Stimulated activated CD4-positive, alpha-beta T cell treated with anti-CD3 and anti-CD28 coated beads, Interleukin-1b, Interleukin-23, amount 100 ng/mL, for 24 hours (primary cell): ENCODE measurements at places on chromosomes 12 and 14.
A peak's percentile ranks its signal among the peaks of the same experiment; 100 is the strongest.

GRCh38 chr14:32986791-32987540 lies 48.3 kb downstream of the NPAS3 start:
- DNase-seq = no peak

- no peak for DNase-seq
Observed at GRCh38 chr14:54629635-54630360, 62.9 kb downstream of the SAMD4A start.

DNA sequence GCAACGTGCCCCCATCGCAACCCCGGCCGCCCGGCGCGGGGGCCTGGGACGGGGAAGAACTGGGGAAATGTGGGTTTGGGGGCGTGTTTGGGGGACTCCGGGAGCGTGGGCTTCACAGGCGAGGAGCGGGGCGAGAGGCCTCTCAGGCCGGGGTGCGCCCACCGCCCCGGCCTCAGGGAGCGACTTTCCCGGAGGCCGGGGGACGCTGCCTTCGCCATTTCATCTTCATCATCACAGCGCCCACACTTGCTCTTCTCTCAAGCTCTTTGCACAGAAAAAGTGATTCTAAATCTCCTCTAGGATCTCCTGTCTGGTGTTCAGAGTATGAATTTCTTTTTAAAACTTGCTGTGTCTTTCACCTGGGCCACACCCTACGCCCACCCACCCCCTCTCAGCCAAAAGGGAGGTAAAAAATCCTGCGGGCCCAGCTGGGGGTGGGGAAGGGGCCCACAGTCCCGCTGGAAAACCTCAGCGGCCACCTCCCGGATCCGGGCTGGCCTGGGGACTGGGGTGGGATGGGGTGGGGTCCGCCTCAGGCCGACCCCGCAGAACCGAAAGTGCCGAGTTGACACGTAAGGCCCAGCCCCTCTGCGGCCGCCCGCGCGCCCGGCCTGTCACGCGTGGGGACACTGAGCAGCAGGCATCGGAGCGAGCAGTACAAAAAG lies 7.4 kb downstream of the CDKN1B start:
- no peak for DNase-seq

DNA sequence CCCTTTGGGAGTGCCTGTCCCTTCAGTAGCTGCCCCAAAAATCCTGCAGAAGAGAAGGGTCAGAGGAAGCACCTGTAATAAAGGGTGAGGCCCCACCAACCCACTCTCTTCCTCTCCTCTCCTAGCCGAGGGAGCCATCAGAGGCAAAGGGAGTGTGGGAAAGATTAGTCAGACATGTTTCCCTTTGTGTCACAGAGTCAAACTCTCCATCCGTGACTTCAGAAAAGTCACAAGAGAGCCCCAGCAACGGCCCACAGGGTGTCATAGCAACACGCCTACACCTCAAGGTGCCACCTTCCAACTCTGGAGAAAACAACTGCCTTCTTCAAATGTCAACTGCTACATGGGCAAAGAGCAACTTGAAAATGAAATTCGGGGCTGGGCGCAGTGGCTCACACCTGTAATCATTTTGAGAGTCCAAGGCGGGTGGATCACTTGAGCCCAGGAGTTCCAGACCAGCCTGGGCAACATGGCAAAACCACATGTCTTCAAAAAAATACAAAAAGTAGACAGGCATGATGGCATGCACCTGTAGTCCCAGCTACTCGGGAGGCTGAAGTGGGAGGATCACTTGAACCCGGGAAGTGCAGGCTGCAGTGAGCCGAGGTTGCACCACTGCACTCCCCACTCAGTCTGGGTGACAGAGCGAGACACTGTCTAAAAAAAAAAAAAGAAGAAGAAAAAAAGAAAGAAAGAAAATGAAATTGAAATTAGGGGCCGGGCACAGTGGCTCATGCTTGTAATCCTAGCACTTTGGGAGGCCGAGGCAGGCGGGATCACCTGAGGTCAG lies 17.7 kb upstream of the CD27 start:
- peak; percentile 89 for DNase-seq

DNA sequence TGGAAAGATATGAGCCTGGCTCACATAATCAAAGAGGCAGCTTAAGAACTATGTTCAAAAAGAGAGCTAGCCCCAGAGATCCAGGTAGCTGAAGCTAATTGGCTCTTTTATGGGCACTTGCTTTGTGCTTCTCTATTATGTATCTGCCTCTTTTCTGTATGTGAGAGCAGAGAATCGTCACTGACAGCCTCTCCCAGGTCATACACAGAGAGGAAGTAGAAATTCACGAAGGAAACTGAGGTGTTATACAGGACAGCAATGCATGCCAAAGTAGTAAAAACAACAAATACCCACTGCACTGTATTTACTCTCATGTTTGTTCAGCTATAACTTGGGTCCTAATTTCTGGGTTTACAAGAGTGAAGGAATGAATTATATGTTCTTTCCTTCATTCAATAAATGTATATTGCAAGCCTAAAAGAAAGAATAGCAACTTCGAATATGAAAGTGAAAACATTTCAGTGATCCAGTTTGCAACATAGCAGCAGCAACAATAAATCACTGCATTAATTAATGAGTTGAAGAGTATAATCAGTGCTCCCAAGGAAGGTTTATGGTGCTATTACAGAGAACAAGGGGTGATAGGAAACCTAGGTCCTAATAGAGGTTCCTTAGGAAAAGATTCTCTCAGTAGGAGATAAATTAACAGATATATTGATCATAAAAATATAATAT lies 47.1 kb upstream of the ATXN7L3B start:
- no peak for DNase-seq

GRCh38 chr12:92608151-92609091 lies 94.4 kb upstream of the PLEKHG7 start:
- no peak for DNase-seq

GRCh38 chr12:74794522-74794921 lies 256.9 kb downstream of the ATXN7L3B start:
- DNase-seq = no peak

DNA sequence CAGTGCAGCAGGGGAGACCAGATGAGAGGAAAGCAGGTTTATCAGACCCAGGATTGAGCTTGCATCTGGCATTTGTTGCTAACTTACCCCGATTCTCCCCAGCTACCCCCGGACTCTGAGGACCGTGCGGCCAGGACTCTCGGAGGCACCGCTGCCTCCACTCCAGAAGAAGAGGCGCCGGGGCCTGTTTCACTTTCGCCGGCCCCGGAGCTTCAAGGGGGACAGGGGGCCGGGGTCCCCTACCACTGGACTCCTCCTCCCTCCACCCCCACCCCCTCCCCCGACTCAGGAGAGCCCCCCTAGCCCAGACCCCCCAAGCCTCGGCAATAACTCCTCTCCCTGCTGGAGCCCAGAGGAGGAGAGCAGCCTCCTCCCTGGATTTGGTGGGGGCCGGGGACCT lies 6.5 kb upstream of the CPNE6 start:
- DNase-seq = no peak

DNA sequence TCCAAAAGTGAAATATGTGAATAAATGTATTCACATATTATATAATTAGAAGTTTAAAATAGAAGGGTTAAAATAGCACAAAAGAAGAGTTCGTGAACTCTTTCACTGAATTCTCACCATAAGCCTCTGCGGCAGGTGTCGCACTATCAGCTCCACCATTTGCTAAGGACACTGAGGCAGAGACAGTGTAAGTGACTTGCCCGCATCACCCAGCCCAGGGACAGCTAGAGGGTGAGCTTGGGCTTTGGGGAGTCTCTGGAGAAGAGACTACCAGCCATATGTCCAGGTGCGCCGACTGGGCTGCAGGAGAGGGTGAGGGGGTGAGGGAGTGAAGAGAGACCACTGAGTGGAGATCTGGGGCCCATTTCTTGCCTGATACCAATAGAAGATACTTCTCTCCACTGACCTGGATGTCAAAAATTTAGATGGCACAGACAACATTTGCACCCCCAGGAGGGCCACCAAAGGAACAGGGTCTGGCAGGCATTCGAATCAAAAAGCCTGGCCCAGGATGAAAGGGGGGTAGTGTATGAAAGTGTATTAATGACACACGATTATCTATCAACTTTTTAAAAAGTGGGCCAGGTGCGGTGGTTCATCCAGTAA lies 28.5 kb downstream of the FAIM2 start:
- no peak for DNase-seq

DNA sequence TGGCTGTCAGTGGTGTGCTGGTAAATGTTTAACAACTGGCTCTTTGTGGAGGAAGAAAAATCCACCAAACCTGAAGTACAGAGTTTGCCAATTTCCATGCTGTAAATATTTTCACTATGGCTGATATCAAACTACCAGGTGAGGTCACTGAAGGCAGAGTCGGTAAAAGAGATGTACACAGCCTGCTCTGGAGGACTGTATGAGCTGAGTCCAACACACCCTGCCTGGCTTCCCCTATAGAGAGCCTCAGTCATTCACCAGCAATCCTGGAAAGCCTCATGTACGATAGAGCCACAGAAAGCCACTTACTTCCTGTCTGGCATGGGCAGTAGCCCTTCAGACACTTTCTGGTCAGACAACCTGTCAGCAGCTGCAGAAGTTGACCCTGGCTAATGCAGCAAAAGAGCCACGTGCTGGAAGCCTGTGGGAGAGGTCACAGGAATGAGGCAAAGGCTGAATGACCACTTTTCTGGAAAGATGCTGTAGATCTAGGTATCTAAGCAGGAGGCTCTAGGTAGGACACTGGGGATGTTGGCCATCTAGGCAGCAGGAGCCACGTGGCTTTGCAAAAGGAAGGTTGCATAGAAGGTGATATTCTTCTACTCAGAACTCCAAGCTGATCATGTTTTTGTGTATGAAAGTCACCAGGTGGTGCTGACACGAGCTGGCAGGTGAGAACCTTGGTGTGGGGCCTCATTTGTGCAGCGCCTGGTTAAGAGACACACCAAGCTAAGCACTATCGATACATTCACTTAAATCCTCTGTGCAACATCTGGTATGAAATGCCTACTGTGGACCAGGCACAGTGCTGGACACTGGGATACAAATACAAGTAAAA lies 553.9 kb downstream of the VRK1 start:
- DNase-seq = no peak

DNA sequence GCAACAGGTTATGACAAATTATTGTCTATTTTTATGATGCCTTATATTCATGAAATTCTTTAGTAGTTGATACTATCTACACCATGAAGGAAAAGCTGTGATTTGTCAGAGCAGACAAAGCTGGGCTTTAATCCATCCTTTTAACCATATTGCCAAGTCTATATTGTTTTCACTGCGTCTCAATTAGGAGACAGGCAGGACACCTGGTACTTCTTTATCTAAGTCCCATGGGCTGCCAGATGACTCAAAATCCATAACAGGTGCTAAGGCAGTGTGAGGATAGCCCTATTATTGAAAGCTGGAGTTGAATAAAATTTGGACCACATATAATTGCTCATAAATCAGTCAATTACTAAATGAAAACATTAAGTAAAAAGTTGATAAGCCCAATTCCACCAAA lies 22.6 kb downstream of the INSM2 start:
- no peak for DNase-seq

GRCh38 chr12:79717006-79717405 lies 26.2 kb upstream of the PAWR start:
- no peak for DNase-seq

DNA sequence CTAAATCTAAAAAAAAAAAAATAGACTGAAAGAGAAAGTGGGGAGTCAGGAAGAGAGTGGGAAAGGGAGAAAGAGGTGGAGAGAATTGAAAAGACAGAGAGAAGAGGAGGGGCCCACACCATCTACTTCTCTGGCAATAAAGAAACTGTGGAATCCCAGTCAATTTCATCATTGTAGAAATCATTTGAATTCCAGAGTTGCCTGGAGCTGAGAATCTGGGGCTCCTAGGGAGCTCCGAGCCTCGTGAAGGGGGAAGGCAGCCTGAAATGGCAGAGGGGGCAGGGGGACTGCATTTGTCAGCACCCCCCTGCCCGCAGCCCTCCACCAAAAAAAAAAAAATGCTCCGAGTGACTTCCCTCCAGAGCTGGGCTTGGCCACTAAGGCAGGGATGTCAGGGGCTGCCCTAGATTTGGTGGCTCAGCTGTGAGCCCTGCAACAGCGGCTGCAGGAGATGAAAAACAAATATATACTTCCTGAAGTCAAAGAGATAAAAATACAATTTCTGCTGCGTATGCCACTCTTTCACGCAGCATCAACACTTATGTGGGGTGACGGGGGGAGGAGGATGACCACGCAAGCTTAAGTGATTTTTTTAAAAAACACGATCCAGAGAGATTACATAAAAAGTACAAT lies 80.5 kb downstream of the BCL11B start:
- DNase-seq = no peak

DNA sequence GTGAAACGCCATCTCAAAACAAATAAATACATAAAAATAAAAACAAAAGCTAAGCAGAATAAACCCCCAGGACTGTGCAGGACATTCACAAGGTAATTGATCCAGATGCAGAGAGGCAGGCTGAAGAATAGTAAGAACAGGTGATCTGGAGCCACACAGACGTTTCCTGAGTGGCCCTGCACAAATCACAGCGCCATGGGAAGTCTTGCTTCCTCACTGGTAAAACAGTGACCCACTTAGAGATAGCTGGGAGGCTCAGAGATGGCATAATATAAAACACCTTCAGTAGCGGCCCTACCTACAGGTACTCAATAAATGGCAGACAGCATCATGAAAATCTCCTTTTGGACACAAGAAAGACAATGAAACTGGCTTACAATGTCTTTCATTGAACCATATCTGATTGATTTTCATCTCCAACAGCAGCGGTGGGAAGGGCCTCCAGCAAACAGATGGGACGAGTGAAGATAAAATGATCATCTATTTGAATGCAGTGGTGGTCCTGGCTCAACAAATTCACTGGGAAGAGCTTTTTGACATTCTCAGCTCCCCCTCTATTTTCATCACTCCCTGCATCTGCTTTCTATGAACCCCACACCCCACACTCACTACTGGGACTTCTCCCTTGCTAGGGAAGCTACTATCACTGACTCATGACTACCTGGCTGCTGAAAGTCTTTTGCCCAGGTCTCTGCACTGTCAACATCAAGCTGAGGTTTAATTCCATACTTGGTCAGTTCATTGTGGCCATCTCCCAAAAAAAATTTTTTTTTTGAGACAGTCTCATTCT lies 63.9 kb downstream of the FOXN3 start:
- no peak for DNase-seq

GRCh38 chr12:19139615-19140194 lies 10.2 kb downstream of the PLEKHA5 start:
- DNase-seq = no peak

GRCh38 chr14:50677527-50678063 lies 9.5 kb upstream of the SAV1 start:
- DNase-seq = no peak

DNA sequence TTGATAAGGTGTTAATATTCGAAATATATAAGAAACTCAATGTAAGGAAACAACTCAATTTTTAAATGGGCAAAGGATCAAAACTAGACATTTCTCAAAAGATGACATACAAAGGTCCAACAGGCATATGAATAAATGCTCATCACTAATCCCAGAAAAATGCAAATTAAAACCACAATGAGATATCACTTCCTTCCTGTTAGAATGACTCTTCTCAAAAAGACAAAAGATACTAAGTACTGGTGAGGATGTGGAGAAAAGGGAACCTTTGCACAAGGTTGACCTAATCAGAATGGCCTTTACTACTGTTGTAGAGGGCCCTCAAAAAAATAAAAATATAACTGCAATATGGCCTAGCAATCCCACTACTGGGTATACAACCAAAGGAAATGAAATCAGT lies 383.4 kb downstream of the KCNH5 start:
- DNase-seq = no peak
